Activated CD8-positive, alpha-beta memory T cell treated with anti-CD3 and anti-CD28 coated beads for 4 hours (primary cell): ENCODE measurements at places on chromosomes 11 and 22.

- DNase-seq = no peak
Measured at GRCh38 chr11:130457623-130458409, 9.4 kb downstream of the ADAMTS15 start.

- no peak for DNase-seq
Measured at GRCh38 chr11:69640995-69641581, at the start of gene CCND1. CCND1 (plus strand) TSS chr11:69641156; CDS start chr11:69641314, 158 bp downstream.

GRCh38 chr22:22848364-22848866 is 39.2 kb upstream of the IGLL5 start:
- peak; percentile 36 for DNase-seq

GRCh38 chr11:114182471-114183043 is 113.6 kb upstream of the NNMT start:
- DNase-seq = no peak

- DNase-seq = no peak
Measured at GRCh38 chr11:73578592-73579185, 19.2 kb downstream of the FAM168A start.

GRCh38 chr22:28711341-28711740 is 30.3 kb downstream of the CHEK2 start:
- DNase-seq = no peak

- no peak for DNase-seq
Measured at GRCh38 chr11:8271106-8271886, 7.6 kb upstream of the LMO1 start.

DNA sequence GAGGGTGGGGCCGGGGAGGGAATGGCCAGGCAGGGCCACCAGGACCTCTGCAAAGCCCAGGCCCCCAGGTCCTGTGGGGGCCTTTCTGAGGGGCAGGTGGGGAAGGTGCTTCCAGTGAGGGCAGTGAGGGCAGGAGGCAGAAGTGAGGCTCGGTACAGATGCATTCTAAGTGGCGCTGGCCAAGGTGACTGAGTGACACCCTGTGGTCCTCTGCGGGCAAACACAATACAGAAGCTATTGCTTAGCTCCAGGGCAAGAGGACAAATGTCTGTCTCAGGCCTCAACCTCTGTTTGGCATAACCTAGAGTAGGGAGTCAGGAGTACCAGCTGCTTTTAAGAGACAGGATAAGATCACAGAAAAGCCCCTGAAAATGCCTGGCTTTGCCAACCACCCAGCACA is 31.3 kb downstream of the B3GAT1 start:
- no peak for DNase-seq

- DNase-seq = no peak
Measured at GRCh38 chr11:86591631-86592030, 80.8 kb downstream of the ME3 start.
